ENCODE measurements at places on chromosomes 5 and 9.

GRCh38 chr5:116825486-116825885 is 250.9 kb upstream of the SEMA6A start:
- DNase-seq = no peak

- DNase-seq = no peak
Observed at GRCh38 chr5:62347928-62348327, 41.9 kb downstream of the KIF2A start.

DNA sequence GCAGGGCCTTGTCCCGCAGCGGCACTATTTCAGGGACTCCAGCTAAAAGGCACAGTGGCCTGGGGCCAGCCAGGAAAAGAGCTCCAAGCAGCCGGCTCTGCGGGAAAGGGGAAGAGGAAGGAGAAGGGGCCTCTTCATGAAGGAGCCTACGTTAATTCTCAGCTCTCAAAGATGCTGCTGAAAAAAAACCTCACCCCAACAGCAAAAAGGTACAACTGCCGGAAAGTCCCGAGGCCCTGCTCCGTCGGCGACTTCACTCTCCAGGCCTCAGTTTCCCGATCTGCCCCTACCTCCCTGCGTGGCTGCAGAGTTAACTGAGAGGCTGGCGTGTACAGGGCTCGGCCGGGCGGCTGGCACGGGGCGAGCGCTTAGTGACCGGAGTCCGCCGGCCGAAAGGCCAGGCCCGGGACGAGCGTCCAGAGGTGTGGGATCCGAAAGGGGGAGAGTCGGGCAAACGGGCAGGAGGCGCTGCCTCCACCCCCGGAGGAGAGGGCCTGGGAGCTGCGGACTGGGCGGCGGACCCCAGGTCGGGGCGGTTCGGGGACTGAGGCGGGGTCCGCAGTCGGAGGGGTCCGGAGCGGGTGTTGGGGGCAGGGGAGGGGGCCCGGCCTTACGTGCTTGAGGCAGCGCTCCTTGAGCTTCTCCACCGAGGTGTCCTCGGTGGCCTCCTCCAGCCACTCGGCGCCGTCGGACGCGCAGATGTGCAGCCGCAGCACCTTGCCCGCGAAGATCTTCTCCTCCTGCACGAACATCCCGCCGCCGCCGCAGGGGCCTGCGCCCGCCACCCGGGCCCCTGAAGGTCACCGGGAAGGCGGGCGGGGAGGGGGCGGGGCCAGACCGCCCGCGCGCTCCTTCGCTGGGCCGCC is 529 bp downstream of the UBAC1 start:
- no peak for DNase-seq

DNA sequence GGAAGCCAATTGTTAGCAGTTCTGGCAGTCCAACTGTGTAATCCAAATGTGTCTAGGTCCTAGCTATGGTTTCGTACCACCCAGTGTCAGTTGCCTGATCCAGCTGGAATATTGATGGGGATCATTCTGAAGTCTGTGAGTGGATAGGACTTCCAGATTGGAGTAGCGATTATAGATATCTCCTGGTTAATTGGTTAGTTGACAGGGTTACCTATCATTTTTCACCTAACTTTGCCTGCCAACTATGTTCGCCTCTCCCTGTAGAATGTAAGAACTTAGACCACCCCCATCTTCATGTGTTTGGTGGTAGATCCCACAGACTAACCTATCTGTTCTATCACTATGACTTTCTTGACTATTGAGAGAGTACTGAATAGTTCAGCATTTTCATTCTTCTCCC is 59.9 kb downstream of the TEK start:
- no peak for DNase-seq

GRCh38 chr5:6197427-6197826 is 180.9 kb downstream of the MED10 start:
- no peak for DNase-seq

GRCh38 chr9:33619666-33620404 is 95.8 kb downstream of the ANKRD18B start:
- peak; percentile 65 for DNase-seq

DNA sequence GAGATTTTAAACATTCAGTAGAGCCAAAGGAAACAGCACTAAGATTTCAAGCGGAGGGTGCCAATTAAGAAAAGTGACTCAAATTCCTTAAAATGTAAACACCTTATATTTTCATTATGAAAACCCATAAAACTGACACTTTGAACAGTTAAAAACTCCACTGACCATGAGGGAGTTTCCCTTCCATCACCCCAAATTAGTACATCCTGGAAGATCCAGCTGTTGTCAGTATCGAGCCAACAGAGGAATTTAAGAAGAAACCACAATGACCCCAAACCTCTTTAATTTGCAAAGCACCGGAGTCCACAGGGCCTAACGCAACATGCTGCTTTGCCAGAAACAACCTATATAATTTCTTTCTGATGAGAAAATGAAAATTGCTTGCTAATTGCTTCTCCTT is 41.3 kb downstream of the ROR2 start:
- no peak for DNase-seq

- no peak for DNase-seq
Observed at GRCh38 chr9:31848505-31849285, 535.7 kb upstream of the ACO1 start.

GRCh38 chr5:43646992-43647391 is 44.0 kb downstream of the NNT start:
- DNase-seq = no peak

DNA sequence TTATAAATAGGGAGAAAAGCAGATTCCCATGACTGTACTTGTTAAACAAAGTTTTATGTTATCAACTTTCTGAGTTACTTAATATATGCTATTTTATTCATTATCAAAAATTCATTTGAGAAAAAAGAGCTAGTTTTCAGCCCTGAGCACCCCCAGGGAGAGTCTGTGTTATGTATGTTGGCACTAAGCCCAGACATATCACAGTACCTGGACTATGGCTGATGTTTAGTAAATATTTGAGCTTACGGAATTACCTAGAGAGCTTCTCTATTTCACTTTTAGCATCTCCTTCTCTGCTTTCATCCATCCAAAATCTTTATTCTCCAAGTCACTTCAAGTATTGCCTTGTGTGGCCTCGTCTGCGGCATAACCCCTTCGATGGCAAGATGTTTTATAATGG is 225.9 kb upstream of the PCSK5 start:
- DNase-seq = no peak

- DNase-seq = peak; percentile 51
Observed at GRCh38 chr9:101387871-101388506, 3.2 kb upstream of the BAAT start.

GRCh38 chr5:16437977-16438376 is 27.6 kb downstream of the ZNF622 start:
- peak; percentile 28 for DNase-seq

GRCh38 chr5:87686975-87687374 is 274.2 kb upstream of the CCNH start:
- no peak for DNase-seq

DNA sequence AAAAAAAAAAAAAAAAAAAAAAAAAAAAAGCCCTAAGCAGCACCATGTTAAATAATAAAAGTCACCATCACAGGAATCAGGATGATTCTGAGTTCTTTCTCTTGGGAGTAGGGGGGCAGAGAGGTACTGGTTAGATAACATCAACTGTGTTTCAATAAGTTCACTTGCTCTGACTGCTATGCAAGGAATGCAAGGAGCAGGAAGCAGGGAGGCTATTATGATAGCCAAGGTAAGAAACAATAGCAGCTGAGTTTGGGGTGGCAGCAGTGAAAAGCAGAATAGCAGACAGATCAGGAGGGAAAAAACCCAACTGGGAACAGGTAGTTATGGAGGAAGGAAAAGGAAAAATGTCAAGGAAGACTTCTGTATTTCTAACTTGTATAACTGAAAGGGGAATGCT is 8.2 kb downstream of the CEP120 start:
- no peak for DNase-seq

GRCh38 chr5:118857700-118858099 is 130.6 kb downstream of the DTWD2 start:
- DNase-seq = no peak

DNA sequence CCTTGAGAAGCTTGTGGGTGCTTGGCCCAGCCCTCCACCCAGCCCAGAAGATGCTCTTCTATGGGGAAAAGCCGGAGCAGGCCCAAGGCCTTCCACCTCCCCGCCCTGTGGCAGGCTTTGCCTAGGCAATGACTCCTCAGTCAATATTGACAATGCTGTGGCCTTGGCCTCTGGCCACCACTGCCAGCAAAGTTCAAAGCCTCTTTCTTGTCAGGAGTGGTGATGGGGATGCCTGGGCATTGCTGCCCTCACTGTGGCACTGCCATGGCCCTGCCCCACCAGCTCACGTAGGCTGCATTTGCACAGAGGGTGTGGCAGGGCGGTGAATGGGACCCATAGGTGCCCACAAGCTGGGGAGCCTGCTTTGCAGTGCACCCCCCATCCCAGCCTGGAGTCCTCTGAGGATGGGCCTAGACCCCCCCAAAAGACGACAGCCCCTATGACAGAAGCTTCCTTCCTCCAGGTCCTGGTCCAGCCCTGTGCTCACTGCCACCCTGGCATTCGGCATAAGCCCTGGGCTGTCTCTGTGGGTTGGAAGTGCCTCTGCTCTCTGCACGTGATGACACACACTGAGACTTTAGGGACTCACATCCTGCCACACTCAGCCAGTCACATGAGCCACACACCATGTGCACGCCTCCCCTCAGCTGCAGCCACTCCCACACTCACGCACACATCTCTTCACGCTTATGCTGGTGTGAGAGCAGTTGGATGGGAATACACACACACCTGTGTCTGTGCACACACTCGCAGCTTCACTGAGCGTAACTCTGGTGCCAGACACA is 31.1 kb downstream of the MORN5 start:
- peak; percentile 97 for DNase-seq

- DNase-seq = no peak
Observed at GRCh38 chr9:5062631-5063030, 77.6 kb downstream of the JAK2 start.

- DNase-seq = no peak
Observed at GRCh38 chr5:111774525-111774924, 17.5 kb upstream of the NREP start.

DNA sequence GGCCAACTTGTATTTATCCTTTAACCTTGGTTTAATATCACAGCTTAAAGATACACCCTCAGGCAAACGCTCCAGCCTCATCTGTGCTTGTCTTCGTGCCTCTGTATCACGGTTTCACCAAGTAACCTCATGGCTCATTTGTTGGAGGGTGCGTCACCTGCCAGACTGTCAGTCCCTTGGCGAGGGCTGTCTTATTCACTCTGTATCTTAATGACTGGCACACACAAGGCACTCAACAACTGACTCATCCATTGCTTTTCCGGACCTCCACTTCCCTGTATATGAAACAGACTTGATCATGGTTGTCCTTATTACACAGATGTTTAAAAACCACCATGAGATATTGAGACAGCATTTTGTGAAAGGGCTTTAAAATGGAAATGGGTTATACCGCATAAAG is 28.0 kb downstream of the LCP2 start:
- no peak for DNase-seq

GRCh38 chr9:134424818-134425217 is 98.6 kb downstream of the RXRA start:
- DNase-seq = no peak

DNA sequence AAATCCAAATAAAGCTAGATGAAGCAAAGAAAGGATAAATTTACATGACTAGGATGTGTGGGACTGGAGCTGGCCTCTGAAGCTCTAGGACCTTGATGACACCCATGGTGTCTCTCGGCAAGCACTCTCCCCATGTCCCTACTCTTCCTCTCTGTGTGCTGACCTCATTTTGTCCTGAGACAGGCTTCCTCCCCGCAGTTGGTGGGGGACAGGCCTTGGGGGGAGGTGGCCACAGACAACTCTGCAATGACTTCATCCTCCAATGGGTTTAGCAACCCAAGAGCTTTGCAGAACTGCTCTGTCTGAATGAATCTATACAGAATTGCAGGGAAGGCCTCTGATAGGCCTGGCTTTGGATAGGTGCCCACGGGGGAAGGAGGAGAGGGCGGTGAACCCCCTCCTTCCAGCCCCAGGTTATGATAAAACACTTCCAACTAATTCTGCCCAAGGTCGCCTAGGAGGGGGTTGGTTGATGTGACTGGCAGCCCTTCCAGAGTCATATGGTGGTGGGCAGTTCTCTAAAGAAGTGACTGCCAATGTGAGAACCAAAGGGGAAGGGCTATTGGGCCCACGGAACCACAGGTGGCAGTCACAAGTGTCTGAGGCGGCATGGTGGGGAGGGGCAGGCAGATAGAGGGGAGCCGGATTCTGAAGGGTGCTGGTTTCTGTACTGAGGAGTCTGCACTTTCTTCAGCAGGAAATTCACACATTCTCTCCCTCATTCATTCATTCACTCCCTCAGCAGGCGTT is 6.0 kb downstream of the SLC6A7 start:
- DNase-seq = no peak

DNA sequence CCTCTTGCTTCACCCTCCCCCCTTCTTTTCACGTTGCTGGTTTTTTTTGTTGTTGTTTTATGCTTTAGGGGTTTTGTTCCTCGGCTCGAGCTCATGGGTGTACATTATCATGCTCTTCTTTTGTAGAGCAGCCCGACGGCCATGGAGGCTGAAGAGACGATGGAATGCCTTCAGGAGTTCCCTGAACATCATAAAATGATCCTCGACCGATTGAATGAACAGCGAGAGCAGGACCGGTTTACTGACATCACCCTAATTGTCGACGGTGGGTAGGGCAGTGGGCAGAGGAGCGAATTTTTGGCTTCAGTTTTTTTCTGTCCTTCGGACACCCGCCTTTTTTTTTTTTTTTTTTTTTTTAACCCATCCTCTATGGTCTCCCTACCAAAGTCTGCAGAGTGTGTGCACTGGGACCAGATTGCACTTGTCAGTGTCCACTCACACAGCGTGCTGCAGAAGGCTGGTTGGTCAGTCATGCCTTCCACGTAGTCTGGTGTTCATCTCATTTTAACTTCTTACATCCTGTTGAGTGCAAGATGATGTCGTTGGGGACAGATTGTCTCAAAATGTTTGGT is 1.3 kb downstream of the ZNF131 start:
- DNase-seq = peak; percentile 31

DNA sequence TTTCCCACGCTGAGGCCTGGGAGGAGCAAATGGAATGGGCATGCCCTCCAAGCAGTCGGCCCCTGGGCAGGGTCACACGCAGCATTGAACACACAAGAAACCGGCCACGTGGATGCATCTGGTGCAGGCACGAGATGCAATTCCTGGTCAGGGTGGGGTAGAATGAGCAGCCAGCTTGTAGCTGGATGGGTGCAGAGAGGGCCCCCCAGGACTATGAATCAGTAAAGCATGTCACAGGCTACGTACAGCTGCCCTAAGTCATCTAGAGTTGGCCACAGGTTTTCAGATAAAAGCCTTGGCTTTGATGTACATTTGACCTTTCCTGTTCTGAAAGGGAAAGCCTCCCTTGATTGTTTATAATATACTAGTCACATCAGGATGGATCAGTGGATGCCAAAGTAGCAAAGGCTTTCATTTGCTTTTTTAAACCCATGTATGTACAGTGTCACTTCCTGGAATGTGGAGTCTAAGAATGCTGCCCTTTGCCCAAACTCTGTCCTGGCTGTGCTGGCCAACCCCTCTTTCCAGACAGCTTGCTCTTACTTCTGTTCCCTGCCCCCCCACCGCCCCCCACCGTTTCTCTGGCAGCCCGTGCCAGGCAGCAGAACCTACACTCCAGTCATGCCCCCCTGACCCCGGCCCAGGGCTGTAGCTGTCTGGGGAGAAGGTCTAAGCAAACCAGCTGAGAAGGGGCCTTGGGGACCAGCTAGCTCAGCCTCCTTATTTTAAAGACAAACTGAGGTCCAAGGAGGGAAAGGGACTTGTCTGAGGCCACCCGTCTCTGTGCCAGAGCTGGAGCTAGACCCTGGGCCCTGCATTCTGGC is 169.2 kb downstream of the HSPA4 start:
- DNase-seq = peak; percentile 84

GRCh38 chr5:120413686-120414085 is 50.4 kb upstream of the PRR16 start:
- DNase-seq = no peak

- peak; percentile 58 for DNase-seq
Observed at GRCh38 chr5:157046041-157046440, 12.9 kb downstream of the HAVCR1 start.

Data from SW480 (cell line).